Type B pancreatic cell (in vitro differentiated cells): ENCODE measurements at places on chromosomes 7 and 10. TPM values are rescaled to one million over a fixed set of nuclear protein-coding genes. Genes with fewer than 3 reads are reported as not detected.

GRCh38 chr10:82256275-82256674 is 381.3 kb downstream of the NRG3 start:
- DNase-seq, result no peak

- no peak for DNase-seq
These were observed 11.2 kb upstream of the PRDX3 start for GRCh38 chr10:119189811-119190282.

DNA sequence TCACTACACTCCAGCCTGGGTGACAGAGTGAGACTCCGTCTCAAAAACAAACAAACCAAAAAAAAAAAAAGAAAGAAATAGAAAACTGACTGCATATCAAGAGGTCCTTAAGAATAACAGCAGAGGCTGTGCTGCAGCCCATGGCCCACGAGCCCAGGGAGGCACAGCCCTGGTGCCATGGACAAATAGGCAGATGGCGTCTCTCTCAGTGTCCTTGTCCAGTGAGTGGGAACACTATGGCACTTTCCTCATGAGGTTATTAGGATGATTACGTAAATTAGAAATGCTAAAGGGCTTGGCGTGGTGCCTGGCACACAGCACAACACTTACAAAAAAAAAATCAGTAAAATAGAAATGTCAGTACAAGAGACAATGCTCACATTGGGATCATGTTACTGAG is 33.4 kb upstream of the PFKP start:
- DNase-seq, result no peak

Gene TMEM176B
- total RNA-seq, result 72.9 and 98.5 TPM in 2 replicates

Gene MOGAT3
- total RNA-seq, result 0.94 and 1.1 TPM in 2 replicates

Gene MPLKIP
- 40.2 and 43.9 TPM in 2 replicates for total RNA-seq

DNA sequence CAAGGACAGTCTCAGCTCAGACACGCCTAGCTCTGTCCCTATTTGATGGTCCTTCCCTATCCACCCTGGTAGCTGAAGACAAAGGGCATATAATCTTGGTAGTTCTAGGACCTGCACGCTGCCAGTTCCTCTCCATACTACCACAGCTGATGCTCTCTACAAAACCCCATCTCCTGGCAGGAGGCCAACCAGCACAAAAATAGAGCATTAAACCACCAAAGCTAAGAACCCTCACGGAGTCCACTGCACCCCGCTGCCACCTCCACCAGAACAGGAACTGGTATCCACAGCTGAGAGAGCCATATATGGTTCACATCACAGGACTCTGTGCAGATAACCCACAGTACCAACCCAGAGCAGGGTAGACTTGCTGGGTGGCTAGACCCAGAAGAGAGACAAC is 299.4 kb downstream of the LRRTM3 start:
- DNase-seq, result no peak

Gene ITPRID1
- 0.07 and 0.14 TPM in 2 replicates for total RNA-seq

Gene NEURL1
- 38.3 and 102 TPM in 2 replicates for total RNA-seq

- no peak for DNase-seq
These were observed 530.2 kb downstream of the GATA3 start for GRCh38 chr10:8584666-8585065.

GRCh38 chr7:105932835-105933477 is 30.1 kb upstream of the CDHR3 start:
- no peak for DNase-seq

Gene IFIT1B
- total RNA-seq, result not detected in 2 replicates

- DNase-seq, result no peak
These were observed 26.2 kb downstream of the TBATA start for GRCh38 chr10:70758757-70759514.

DNA sequence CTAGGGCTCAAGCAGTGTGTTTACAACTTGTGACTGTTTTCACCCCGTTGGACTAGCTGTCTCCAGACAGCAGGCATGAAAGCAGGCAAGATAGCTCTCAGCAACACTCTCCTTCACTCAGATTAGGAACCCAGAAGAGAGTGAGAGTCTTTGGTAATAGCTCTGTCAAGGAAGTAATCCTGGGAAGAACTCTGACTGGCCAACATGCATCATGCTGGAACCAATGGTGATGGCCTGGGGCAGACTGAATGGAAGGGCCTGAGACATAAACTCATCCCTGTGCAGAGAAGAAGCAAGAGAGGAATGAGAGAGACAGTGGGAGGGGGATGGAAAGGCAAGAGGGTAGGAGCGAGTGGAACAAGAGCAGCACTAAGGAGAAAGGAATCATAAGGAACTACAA is 48.9 kb downstream of the AKR1D1 start:
- no peak for DNase-seq

DNA sequence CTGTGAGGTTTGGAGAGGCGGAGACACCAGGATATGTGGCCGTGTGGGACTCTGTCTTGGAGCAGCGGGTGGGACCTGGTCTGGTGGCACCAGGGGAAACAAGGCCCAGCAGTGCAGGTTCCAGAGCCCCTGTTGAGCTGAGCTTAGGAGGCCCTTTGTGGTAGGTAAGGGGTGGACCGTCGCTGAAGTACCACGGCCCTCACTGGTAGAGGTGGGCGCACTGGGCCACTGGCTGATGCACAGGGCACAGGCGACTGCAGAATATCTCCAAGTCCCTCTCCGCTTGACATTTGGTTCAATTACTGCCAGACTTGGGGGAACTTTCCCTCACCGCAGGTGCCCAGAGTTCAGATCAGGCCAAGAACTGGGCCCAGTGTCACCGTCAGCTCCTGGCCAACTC is 27.3 kb downstream of the DOCK1 start:
- DNase-seq, result no peak

DNA sequence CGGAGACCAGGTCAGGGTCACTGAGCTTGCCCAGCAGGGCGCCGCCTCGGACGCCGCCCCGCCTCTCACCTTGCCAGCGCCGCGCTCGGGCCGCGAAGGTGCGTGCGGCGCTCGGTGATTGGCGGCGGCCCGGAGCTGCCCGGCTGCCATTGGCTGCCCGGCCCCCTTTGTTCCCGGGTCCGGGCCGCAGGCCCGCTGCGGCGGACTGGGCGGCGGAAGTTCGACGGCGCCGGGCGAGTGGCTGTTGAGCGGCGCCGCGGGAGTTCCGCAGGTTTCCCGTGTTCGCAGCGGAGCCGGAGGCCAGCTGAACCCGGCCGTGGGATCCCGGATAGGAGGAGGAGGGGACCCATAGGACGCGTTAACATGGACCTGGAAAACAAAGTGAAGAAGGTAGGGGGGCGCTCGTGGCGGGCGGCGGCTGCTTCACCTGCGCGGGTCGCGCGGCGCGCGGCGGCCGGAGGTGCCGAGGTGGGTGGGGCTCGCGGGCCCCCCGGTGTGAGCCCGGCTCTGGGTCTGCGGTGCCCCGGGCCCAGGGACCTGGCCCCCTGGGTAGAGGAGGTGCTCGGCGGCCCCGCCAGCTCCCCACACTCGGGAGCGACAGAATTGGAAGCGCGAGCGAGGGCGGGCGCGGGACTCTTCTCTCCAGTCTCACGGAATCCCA is at the start of gene TES:
TSS of gene TES (plus strand) at position 195 of the 661 bp plus-strand sequence. CDS start at position 364, 169 bp downstream.
- DNase-seq, result peak; percentile 84

Gene ARMC3
- 2.0 and 10.4 TPM in 2 replicates for total RNA-seq

Gene PON1
- 0.99 and 3.0 TPM in 2 replicates for total RNA-seq

- DNase-seq, result no peak
These were observed 24.2 kb downstream of the SH2D4B start for GRCh38 chr10:80561950-80562349.
